Glutamatergic neuron (in vitro differentiated cells): ENCODE measurements at places on chromosomes 16 and 17. TPM values are rescaled to one million over a fixed set of nuclear protein-coding genes. Genes with fewer than 3 reads are reported as not detected.

DNA sequence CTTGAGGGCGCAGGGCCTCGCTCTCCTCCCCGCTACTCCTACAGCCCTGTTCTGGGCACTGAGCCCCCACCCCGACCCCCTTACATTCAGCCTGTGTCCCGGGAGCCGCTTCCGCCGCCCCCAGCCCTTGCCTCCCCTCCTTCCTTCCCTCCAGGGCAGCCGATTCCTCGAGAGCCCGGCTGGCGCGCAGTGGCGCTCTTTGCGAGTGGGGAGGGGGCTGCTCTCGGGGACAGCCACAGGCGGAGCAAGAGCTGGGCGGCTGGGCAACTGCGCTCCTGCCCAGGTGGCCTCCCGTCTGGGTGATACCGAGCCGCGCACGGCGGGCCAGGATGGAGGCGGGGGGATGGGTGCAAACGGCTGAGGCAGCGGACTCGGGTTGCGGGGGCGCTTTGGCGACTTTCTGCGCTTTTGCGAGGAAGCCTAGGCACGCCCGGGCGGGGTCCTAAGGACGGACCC lies 1.2 kb downstream of the MMP15 start:
- peak overlapping the region; percentile 72 for H3K4me3 ChIP-seq
- H3K4me1 ChIP-seq: peaks cover 34% of the 10 kb centered on the region
- no peaks in the 10 kb centered on the region for H3K36me3 ChIP-seq
- H3K27me3 ChIP-seq: peaks cover 13% of the 10 kb centered on the region
- H3K27ac ChIP-seq: no peak overlapping the region

GRCh38 chr16:68987734-68988457 lies 117.6 kb upstream of the HAS3 start:
- no peaks in the 10 kb centered on the region for H3K4me1 ChIP-seq
- H3K27me3 ChIP-seq: no peaks in the 10 kb centered on the region
- DNase-seq: no peak
- H3K36me3 ChIP-seq: no peaks in the 10 kb centered on the region
- peak overlapping the region; percentile 39 for H3K4me3 ChIP-seq

GRCh38 chr16:75042426-75043174 lies 43.8 kb downstream of the ZNRF1 start:
- peaks cover 5% of the 10 kb centered on the region for H3K36me3 ChIP-seq
- no peak overlapping the region for H3K27ac ChIP-seq
- no peak overlapping the region for H3K4me3 ChIP-seq
- H3K4me1 ChIP-seq: peaks cover 3% of the 10 kb centered on the region

The RNF222 gene
- total RNA-seq: not detected

The HBQ1 gene
- 1.5 TPM for total RNA-seq

The PIEZO1 gene
- 12.3 TPM for total RNA-seq
